Fibroblast of skin of right quadriceps (primary cell): ENCODE measurements at places on chromosomes 16 and 17.

DNA sequence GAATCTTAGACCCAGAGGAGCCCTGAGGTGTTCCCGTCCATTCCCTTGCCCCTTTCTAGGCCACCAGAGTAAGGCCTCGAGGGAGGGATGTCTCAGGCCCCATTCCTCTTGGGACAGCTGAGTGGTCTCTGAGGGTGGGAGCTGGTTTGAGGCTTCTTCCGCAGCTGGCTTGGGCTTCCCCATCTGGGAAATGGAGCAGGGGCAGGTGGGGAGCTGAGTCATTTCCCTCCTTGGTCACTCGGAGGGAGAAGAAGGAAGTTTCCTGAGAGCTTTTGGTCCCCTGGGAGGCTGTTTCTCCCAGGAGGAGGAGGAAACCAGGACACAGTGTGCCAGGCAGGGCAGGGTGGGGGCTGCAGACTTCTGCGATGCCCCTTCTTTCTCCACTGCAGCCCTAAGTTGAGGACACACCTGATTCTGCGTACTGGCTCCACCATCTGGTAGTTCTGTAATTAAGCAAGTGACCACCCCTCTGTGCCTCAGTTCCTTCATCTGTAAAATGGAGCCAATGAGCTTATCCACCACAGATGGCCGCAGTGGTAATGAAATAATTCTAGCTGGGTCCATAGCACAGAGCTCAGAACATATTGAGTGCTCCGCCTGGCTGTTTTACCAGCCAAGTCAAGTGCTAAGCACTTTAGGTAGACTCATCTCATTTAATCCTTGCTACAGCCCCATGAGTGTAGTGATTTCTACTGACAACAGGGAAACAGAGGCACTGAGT, 1.6 kb upstream of the KCNJ12 start:
- DNase-seq: no peak

DNA sequence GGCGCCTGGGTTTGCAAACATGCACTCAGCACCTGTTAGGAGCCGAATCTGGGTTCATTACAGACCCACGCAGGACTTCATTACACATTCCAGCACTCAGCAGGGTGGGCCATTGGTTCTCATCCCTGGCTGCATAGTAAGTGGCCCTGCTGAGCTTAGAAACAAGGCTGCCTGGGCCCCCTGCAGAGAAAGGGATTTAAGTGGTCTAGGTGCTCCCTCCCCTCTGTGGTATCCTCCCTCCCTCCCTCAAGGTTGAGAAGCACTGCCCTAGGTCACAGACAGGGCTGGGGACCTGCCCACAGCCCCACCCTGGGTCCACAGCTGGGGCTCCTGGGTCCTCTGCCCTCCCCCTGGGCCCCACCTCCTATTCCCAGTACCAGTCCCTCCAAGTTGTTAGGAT, 28.3 kb downstream of the WNT3 start:
- no peak for DNase-seq

GRCh38 chr17:78257810-78258322, 26.4 kb downstream of the TMEM235 start:
- DNase-seq: no peak

GRCh38 chr17:57888311-57889216, 38.7 kb upstream of the MRPS23 start:
- no peak for DNase-seq
